ENCODE measurements at places on chromosomes 6 and 20.

DNA sequence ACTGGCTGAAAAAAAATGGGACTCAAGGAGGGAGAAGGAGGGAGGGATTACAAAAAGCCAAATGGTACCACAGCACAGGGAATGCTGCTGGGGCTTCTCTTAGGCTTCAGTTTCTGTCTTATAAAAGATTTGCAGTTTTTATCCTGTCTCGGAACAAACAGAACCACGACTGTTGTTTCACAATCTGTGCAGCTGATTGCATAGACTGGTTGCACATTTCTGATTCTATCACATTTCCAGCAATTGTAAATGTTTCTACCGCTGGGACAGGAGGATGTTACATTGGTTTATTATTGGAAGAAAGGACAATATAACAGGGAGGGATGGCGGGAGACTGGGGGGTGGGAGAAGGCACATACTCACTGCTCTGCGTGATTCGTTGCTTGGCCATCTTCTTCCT, 73.5 kb upstream of the ARID1B start:
- DNase-seq: no peak

GRCh38 chr6:114713690-114714089, 370.9 kb upstream of the HS3ST5 start:
- DNase-seq: no peak

DNA sequence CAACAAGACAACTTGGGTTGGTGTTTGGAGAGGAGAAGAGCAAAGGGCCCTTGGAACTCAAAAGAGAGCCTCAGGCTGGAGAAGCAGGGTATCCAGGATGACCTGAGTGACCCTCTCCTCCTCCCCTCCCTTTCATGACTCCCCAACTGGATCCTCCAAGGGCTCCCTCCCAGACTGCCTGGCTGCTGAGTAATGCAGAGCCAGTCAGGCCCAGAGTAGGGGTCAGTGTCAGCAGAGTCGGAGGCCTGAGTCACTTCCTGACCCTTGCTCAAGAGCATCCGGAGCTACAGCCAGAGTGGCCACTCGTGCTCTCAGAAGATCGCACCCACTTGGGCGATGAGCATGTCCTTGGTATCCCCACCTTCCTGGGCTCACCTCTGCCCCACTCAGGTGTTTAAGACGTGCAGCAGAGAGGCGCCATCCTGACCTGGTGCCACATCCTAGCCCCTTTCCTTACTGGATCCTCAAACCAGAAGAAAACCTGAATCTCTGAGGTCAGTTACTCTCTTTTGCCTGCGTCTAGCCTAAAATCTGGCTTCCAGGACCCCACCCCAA, 2.8 kb upstream of the MAPK13 start:
- DNase-seq: no peak

- no peak for DNase-seq
Measured at GRCh38 chr6:137095093-137095492, 50.3 kb upstream of the IL20RA start.

- no peak for DNase-seq
Measured at GRCh38 chr20:58546416-58546711, 31.2 kb upstream of the APCDD1L start.

- no peak for DNase-seq
Measured at GRCh38 chr6:28727559-28728211, 196.1 kb downstream of the TRIM27 start.
